Skin of body (tissue), 3 donors: ENCODE measurements at places on chromosomes 11 and 22.

DNA sequence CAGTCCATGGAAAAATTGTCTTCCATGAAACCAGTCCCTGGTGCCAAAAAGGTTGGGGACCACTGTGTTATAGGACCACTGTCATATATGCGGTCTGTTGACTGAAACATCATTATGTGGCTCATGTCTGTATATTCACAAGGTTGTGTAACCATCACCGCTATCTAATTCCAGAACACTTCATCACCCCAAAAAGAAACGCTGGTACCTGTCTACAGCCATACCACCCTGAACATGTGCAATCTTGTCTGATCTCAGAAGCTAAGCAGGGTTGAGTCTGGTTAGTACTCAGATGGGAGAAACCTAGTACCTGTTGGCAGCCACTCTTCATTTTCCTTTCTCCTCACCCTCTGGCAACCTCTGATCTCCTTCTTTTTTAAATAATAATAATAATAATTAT is 12.9 kb upstream of the PIK3IP1 start:
- no peak for DNase-seq

GRCh38 chr11:72925656-72926055 is 111.4 kb downstream of the ATG16L2 start:
- no peak for DNase-seq

GRCh38 chr22:43338766-43339345 is 4.3 kb downstream of the SCUBE1 start:
- no peak for DNase-seq

DNA sequence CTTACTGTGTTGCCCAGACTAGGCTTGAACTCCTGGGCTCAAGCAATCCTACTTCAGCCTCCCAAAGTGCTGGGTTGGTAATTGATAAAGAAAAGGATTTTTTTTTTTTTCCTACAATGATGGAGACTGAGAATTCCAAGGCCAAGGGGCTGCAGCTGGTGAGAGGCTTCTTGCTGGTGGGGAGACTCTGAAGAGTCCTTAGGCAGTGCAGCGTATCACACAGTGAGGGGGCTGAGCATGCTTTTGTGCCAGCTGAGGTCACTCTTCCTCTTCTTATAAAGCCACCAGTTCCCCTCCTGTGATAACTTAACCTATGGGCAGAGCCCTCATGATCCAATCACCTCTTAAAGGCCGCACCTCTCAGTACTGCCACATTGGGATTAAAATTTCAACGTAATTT is 28.2 kb upstream of the CCDC81 start:
- no peak for DNase-seq

- no peak for DNase-seq
These were observed 114.9 kb downstream of the ETS1 start for GRCh38 chr11:128472128-128473089.

DNA sequence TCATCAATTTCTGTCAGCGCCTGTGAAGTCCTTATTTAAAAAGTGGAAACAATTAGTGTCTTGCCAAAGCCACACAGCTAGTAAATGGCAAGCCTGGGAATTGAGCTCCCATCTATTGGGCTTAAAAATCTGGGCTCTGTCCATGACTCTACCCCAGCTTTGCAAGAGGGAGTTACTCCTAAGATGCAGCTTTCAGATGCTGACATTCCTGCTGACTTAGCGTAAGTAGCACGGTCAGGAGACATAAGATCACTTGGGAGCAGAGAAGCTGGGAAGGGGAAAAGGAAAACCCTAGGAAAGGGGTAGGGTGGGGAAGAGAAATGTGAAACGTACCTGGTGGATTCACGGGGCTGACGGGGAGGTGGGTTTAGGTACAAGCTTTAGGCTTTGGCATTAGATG is 36.0 kb upstream of the OR4B1 start:
- DNase-seq, result no peak

DNA sequence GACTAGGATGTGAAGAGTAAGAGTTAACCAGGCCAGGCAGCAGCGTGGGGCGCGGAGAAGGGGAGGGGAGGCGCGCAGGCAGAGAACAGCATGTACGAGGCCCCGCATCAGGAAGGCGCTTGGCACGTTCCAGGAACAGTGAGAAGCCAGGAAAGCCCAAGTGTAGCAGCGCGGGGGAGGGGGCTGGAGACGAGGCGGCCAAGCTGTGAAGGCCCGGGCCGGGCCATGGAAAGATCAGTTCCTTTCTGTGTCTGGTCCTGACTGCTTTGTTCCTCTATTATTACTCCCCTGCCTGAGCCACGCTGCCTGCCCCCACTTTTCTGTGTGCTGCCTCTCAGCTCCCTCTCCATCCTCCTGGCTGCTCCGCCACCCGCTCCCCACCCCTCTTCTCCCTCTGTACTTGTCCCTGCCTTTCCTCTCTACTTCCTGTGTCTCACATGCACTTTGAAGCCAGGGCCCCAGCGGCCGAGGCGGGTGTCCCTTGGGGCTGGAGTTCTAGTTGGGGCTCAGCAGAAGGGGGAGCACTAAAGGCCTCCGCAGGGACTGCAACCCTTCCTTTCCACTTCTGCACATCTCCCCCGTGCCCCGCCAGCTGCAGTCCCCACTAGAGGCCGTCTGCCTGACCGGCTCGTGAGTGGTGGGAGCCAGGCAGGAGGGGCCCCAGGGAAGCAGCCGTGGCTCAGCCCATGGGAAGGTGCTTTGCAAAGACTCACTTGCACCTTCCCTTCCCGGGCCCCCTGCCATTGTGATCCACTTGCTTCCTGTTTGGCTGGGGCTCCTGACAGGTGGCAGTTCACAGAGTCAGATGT is 63.7 kb downstream of the PRDM11 start:
- DNase-seq, result peak; percentile 93
